ENCODE measurements at places on chromosomes 3 and 15. TPM values are rescaled to one million over a fixed set of nuclear protein-coding genes. Genes with fewer than 3 reads are reported as not detected.

Gene AP3S2
- total RNA-seq: 41.7 TPM

Gene TRH
- not detected for total RNA-seq

Gene PCBP4
- total RNA-seq: 54.4 TPM

Gene TPRG1
- 4.3 TPM for total RNA-seq

Gene HTR3C
- not detected for total RNA-seq

Gene LTF
- total RNA-seq: 0.83 TPM

Gene GOLGA8R
- 2.5 TPM for total RNA-seq

Gene RLBP1
- 0.50 TPM for total RNA-seq

Gene CBLB
- 35.7 TPM for total RNA-seq

Gene SYNPR
- not detected for total RNA-seq
